ENCODE measurements at places on chromosomes 16 and 17. TPM values are rescaled to one million over a fixed set of nuclear protein-coding genes. Genes with fewer than 3 reads are reported as not detected.

TPSG1 gene
- 1.4 TPM for total RNA-seq

KRTAP9-1 gene
- total RNA-seq = not detected

- no peak for DNase-seq
These were observed 57.5 kb upstream of the CLEC19A start for GRCh38 chr16:19228052-19228451.

VASN gene
- total RNA-seq = 10.2 TPM

GRCh38 chr16:88993166-88993761 is 16.3 kb upstream of the CBFA2T3 start:
- DNase-seq = no peak

- DNase-seq = no peak
These were observed 60.8 kb upstream of the TANC2 start for GRCh38 chr17:62905233-62905632.

DNA sequence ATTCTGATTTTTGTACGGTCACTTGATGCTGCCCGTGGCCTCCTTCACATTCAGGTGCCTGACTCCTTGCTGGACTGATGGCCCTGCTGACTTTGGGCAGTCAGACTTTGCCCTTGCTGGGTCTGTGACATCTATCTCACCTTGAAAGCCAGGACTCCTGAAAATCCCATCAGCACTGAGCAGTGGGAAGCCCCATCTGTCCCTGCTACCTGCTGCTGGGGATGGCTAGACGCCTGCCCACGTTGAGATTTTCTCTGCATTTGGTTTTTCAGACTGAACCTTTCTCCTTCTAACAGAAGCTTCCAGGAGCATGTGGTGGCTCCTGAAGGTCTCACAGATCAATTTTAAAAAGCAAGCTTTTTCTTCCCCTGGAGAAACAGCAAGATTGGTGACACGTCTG is 10.2 kb upstream of the ZNF18 start:
- DNase-seq = no peak

CACNG1 gene
- not detected for total RNA-seq
